Epithelial cell of alveolus of lung (primary cell): ENCODE measurements at places on chromosomes 6 and 20. TPM values are rescaled to one million over a fixed set of nuclear protein-coding genes. Genes with fewer than 3 reads are reported as not detected.

LIME1 gene
- total RNA-seq = 1.3 and 1.9 TPM in 2 replicates

PSORS1C2 gene
- not detected in 2 replicates for total RNA-seq

TNFAIP3 gene
- 4.6 and 29.6 TPM in 2 replicates for total RNA-seq

C4B gene
- 0.39 and 9.3 TPM in 2 replicates for total RNA-seq

SLC35D3 gene
- total RNA-seq = 0.08 TPM in 1 of 2 replicates, not detected in the other

RAET1L gene
- not detected in 2 replicates for total RNA-seq

OOEP gene
- total RNA-seq = 0.78 TPM in 1 of 2 replicates, not detected in the other

SPEF1 gene
- not detected in 2 replicates for total RNA-seq

SLC2A4RG gene
- total RNA-seq = 25.2 and 58.7 TPM in 2 replicates

CD109 gene
- 14.1 and 34.9 TPM in 2 replicates for total RNA-seq

MTO1 gene
- 18.2 and 20.9 TPM in 2 replicates for total RNA-seq

SCRT2 gene
- not detected in 2 replicates for total RNA-seq

PAK1IP1 gene
- 9.9 and 18.1 TPM in 2 replicates for total RNA-seq

TINAG gene
- not detected in 2 replicates for total RNA-seq

CCN5 gene
- total RNA-seq = 5.0 TPM in 1 of 2 replicates, not detected in the other

MRAP2 gene
- 0.13 TPM in 1 of 2 replicates, not detected in the other for total RNA-seq

HLA-DRB1 gene
- not detected in 2 replicates for total RNA-seq

FAM184A gene
- 0.26 and 0.48 TPM in 2 replicates for total RNA-seq

IL20RA gene
- total RNA-seq = 0.26 and 2.9 TPM in 2 replicates

DLK2 gene
- 1.0 and 1.8 TPM in 2 replicates for total RNA-seq

NTSR1 gene
- total RNA-seq = 0.39 TPM in 1 of 2 replicates, not detected in the other

ARG1 gene
- not detected in 2 replicates for total RNA-seq

C6orf141 gene
- total RNA-seq = 1.6 and 3.2 TPM in 2 replicates

DDO gene
- 0.08 and 0.65 TPM in 2 replicates for total RNA-seq

RNF182 gene
- total RNA-seq = 2.2 and 5.3 TPM in 2 replicates

STX11 gene
- 0.40 and 2.6 TPM in 2 replicates for total RNA-seq

COL11A2 gene
- total RNA-seq = 0.16 TPM in 1 of 2 replicates, not detected in the other

F13A1 gene
- 0.32 TPM in 1 of 2 replicates, not detected in the other for total RNA-seq

JAG1 gene
- 12.5 and 16.3 TPM in 2 replicates for total RNA-seq

HRH3 gene
- not detected in 2 replicates for total RNA-seq

KIF13A gene
- 13.0 and 13.2 TPM in 2 replicates for total RNA-seq

FBXL4 gene
- 12.1 and 12.4 TPM in 2 replicates for total RNA-seq

GHRH gene
- not detected in 2 replicates for total RNA-seq

RFX6 gene
- total RNA-seq = not detected in 2 replicates

FRS3 gene
- total RNA-seq = 2.1 TPM in 2 replicates
